ENCODE measurements at places on chromosomes 16 and 17.

GRCh38 chr16:29747947-29748759, 2.4 kb upstream of the C16orf54 start:
- no peak for DNase-seq

- peak; percentile 85 for DNase-seq
These were observed 83.3 kb upstream of the C16orf82 start for GRCh38 chr16:26983426-26983825.

DNA sequence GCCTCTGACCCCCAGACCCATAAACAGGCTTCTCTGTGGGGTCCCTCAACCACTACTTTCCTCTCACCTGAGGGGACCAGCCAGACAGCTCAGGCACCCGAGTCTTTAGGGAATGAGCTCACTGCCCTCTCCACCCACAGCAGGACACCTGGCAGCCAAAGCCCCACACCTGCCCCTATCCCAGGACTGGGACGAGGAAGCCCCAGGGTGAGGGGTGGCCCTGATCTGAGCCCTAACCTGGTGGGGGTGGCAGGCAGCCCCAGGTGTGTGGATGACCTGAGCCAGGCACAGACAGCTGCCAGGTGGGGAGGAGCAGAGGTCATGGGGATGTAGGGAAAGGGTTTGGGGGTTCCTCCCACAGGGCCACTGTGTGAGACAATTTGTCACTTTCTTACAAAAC, 1.7 kb upstream of the TEX19 start:
- no peak for DNase-seq

DNA sequence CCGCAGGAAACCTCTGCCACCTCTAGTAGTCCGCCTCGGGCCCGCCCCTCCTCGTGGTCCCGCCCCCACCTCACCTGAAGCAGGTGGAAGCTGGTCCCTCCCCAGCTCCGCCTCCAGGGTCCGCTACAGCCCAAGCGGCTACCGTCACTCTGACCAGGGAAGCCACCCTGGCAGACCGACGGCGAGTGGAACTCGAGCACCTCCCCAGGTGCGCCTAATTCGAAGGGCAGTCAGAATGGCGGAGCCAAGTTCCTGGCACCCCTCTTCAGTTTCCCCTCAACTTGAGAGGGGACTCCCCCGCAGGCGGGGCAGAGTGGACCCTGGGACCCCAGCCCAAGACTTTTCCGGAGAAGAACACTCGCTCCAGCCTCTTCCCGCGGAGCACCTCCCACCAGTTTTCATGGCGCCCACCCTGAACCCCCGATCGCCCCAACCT, 507 bp downstream of the FHOD1 start:
- no peak for DNase-seq

GRCh38 chr16:55563797-55564196, 2.7 kb upstream of the CAPNS2 start:
- DNase-seq, result peak; percentile 47

- no peak for DNase-seq
These were observed 236.6 kb upstream of the GSE1 start for GRCh38 chr16:85376292-85377095.

- no peak for DNase-seq
These were observed 128.1 kb downstream of the AIPL1 start for GRCh38 chr17:6306820-6307219.

GRCh38 chr17:1438593-1439083, 17.4 kb downstream of the CRK start:
- peak; percentile 88 for DNase-seq

DNA sequence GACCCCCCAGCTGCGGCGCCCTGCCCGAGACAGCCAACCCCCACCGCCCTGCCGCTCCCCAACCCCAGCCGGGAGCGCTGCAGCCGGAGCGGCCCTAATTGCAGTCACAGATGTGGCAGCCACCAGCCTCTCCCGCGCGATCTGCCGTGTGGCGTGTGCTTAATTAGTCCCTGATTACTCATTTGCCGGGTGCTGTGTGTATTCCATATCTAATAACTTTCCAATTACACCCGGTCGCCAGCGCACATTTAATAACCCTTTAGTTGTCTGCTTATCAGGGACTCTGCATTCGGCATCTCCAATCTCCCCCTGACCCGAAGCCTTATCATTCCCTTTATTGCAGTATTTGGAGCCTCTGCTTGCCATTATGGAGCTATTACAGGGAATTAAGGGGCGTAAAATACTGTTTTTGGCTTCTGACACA, 236.7 kb upstream of the CIBAR2 start:
- DNase-seq, result no peak

GRCh38 chr17:65123757-65124675, 13.2 kb upstream of the RGS9 start:
- DNase-seq, result peak; percentile 48

DNA sequence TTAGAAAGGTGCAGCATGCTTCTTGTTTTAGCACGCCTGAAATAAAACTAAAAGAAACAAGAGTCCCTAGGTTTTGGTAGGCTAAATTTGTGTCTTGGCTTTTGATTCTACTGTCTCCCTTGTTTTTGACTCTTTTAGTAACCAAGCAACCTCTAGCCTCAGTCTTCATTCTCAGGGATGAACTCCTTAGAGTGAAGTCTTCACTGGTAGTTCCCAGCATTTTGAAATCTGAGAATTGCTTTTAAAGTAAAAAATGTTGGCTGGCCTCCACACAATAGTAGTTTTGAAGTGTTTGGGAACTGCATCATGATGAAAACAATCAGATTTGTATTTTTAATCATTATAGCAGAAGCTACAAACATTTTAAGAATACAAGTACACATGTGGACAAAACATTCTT, 6.1 kb upstream of the CDR2 start:
- DNase-seq, result peak; percentile 57

GRCh38 chr17:73720187-73720834, 76.1 kb upstream of the SDK2 start:
- DNase-seq, result no peak

- no peak for DNase-seq
These were observed 41.4 kb upstream of the SLFN13 start for GRCh38 chr17:35489944-35490343.

GRCh38 chr17:82517230-82517865, 2.2 kb upstream of the FOXK2 start:
- DNase-seq, result no peak

- DNase-seq, result no peak
These were observed at the start of gene SLFN14 for GRCh38 chr17:35560703-35561102. TSS of gene SLFN14 (minus strand) at chr17:35560819. CDS start at chr17:35558062, 2,757 bp downstream.

GRCh38 chr17:42577140-42577531, 393 bp downstream of the PSMC3IP start:
- DNase-seq, result no peak

DNA sequence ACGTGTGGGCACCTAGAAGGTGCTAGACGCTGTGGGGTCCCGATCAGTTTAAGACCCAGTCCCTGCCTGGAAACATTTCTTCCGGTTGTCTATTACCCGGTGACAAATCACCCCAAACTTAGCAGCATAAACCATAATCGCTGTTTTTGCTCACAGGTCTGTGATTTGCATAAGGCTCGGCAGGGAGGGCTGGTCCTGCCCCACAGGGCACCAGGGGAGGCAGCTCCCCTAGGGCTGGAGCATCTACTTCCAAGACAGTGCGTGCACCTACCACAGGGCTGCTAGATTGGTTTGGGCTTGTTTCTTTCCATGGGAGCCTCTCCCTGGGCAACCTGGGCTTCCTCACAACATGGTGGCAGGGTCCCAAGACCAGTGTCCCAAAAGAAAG, 214.5 kb upstream of the CIBAR2 start:
- DNase-seq, result no peak

GRCh38 chr17:74945543-74945942, 9.8 kb downstream of the OTOP3 start:
- DNase-seq, result no peak

DNA sequence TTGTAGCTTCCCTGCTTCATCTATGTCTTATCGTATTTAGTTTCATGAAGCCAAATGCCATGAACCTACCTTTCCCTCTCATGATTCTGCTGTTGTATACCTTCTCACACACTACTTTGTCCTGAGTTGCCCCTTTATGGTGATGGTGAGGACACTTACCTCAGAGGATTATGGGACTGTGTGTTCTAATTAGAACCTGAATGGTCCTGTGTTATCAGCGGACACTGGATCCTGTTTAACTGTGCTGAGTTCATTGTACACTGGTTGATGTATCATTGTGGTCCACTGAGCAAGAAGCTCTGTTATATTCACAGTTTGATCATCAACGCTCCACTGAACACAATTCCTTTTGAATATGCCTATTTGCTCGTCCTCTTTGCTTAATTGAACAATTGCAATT, 343.0 kb downstream of the RBFOX1 start:
- no peak for DNase-seq

- DNase-seq, result no peak
These were observed 79.8 kb downstream of the ZDHHC7 start for GRCh38 chr16:84931506-84931905.

DNA sequence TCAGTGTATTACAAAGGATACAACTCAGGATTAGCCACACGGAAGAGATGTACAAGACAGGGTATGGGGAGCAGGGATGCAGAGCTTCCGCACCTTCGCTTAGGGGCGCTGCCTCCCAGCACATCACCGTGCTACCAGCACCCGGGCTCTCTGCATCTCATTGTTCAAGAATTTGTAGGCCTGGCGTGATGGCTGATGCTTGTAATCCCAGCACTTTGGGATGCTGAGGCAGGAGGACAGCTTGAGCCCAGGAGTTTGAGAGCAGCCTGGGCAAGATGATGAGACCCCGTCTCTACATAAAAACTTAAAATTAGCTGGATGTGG, 43.2 kb downstream of the RAB11FIP4 start:
- no peak for DNase-seq

DNA sequence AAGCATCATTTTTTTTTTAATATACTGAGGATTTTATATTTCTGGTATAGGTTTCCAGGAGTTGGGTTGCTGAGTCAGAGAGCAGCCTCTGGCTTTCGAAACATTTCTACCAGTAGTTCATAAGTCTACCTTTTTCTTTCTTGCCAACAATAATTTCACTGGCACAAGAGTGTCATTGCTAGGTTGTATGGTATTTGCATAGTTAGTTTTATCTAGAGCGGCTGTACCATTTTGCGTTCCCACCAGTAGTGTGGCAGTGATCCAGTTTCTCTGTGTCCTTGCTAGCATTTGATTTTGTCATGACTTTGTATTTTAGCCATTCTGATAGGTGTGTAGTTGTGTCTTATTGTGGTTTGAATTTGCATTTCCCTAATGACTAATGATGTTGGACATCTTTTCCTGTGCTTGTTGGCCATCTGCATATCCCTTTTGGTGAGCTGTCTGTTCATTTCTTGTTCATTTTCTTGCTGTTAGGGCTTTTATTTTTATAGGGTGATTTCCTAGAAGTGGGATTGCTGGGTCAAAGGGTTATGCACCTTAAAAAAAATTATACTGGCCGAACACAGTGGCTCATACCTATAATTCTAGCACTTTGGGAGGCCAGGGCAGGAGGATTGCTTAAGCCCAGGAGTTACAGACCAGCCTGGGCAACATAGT, 39.9 kb downstream of the SNX29 start:
- DNase-seq, result peak; percentile 27

DNA sequence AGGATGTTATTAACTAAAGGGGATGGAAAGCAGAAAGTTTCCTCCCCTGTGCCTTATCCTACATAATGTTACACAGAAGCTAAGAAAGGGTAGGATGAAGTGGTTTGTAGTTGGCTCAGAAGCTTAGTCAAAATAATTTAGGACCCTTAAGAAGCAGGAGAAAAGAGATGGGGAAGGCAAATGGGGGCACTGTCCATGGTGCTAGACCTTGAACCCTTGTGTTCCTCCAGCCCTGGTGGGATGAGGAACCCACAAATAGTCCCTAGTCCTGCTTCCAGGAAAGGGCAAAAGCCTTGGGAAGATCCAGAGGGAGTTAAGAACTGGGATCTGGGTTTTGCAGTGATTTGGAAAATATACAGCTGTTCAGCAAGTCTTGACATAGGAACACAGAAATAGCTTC, 54.5 kb downstream of the SLC5A11 start:
- DNase-seq, result peak; percentile 9

DNA sequence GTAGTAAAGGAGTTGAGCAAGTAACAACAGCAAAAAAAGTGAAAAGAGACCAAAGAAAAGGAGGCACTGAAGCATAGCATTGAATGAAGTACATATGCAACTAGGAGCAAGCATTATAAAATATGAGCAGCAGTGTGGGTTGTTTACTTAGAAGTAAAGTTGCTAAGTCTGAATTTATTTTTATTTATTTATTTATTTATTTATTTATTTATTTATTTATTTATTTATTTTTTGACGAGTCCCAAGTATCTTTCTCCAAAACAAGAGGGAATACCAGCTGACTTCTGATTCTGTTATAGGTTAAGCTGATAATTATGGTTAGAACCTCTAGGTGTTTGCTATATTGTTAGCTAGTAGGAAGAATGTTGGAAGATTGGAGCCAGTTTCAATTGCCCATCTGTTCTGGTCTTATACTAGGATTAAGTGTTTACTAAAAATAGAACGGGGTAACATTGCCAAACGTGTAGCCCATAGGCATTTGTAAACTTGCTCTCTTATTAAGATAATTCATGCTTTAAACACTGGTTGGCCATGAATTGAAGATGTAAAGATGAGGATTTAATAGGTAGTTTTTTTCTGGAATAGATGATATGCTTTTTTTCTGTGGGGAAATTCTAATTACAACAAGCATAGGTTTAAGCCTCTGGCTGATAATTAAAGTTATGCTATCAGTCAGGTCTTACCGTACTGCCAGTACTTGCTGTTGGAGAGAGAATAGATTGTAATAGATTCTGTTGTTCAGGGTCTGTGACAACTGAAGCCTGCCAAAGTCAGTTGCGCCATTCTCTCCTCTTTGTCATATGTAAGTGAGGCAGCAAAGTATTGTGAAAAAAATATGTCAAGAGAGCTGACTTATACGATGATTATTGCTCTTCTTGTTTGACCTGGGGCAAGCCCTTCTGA, 66.7 kb downstream of the PPM1E start:
- DNase-seq, result no peak

DNA sequence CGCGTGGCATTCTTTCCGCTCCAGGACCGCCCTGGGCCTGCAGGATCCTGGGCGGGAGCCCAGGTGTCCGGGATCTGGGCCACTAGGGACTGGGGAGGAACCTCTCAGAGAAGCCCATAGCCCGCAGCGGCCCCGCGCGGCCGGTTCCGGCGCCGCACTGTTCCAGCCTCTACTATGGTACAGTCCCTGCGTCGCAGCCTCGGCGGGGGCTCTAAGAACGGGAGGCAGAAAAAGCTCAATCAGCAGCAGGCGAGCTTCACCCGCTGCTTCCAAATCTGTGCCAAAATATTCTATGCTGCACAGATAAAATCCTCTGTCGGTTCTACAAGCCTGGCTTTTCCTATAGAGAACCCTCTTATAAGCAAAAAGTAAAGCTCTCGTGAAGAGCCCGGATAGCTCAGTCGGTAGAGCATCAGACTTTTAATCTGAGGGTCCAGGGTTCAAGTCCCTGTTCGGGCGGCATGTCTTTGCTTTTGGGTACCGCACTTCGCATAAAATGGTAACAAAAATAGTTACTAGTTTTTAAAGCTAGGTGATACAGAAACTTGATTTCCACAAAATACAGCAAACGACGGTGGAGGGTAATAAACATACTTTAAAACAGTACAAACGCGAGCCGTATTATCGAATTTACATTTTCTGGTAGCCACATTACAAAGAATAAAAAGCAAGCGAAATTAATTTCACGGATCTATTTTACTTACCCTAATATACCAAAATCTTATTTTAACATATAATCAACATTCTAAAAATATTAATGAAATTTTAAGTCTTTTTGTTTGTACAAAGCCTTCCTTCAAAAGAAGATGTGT, 661 bp upstream of the ALOXE3 start:
- DNase-seq, result peak; percentile 85

GRCh38 chr16:1691956-1692355, 13.9 kb downstream of the JPT2 start:
- peak; percentile 81 for DNase-seq

- peak; percentile 32 for DNase-seq
These were observed 674 bp downstream of the C17orf75 start for GRCh38 chr17:32341141-32341856.

GRCh38 chr16:10408824-10409381, 23.0 kb downstream of the ATF7IP2 start:
- DNase-seq, result no peak

- peak; percentile 100 for DNase-seq
These were observed 8.2 kb upstream of the COL1A1 start for GRCh38 chr17:50209472-50210239.
